ENCODE measurements at places on chromosomes 3 and 15.

- DNase-seq, result no peak
These were observed 24.0 kb downstream of the STX19 start for GRCh38 chr3:94004301-94004910.

DNA sequence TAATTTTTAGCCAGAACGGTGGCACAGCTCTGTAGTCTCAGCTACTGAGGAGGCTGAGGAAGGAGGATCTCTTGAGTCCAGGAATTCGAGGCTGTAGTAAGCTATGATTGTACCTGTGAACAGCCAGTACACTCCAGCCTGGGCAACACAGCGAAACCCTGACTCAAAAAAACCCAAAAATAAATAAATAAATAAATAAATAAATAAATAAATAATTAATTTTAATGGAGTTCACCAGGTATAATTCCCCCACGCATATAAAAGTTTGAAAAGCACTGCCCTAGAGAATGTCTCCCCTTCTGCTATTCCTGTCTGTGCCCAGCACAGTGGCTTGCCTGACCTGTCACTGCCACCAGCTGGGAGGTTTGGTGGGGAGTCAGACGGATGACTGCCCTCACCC is 4.2 kb upstream of the RLBP1 start:
- no peak for DNase-seq

DNA sequence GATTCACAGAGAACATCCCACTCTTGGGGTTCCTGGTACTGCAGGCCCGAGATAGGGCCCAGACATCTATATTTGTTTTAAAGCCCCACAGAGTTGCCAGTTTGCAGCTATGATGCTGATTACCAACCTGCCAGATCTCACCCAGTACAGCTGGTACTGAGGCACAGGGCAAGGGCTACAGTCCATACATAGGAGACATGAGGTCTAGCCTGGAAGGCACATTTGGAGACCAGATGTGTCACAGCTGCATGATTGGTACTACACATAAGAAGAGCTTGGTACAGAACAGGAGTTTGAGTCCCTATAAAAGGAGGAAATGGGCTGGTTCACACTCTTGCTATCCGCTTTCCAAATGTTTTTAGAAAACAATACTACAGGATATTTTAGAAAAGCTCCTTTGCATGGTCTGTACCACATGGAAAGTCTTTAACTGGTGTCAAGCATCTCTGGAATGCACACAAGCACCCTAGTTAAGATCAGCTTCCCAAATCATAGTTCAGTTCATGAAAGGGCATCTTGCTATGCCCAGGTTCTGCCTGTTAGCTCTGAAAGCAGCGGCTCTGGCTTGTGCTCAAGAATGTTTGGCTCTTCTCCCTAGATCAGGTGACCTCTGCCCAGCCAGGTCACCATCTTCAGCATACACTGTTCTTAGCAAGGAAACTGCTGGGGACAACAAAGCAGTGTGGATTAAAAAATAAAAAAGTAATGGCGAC is 20.6 kb downstream of the MTMR14 start:
- DNase-seq, result no peak

GRCh38 chr15:87167055-87167454 is 1087.4 kb downstream of the AGBL1 start:
- no peak for DNase-seq

GRCh38 chr3:62587169-62587568 is 213.8 kb upstream of the FEZF2 start:
- no peak for DNase-seq

GRCh38 chr3:197522183-197522715 is 33.5 kb downstream of the BDH1 start:
- DNase-seq, result no peak

DNA sequence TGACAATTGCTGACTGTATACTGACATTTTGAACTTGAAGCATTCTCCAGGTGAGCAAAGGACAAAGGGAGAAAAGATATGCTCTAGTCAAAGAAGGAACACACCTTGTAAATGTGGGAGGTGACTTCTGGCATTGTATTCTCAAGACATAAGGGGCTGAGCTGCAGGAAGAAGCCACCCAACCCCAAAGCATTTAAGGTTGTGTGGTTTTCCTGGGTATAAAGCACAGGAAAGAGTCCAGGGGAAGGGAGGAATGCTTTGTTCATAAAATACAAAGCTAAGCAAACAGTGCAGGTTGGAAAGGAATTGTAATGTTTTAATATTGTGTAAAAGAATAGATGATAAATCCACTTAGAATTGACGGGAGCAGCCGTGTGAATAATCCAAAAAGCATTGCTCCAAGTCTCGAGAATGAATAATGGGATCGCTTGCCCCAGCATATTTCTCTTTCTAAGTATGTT is 102.4 kb upstream of the LRIG1 start:
- DNase-seq, result no peak

- no peak for DNase-seq
These were observed 36.9 kb downstream of the LRIG1 start for GRCh38 chr3:66463730-66464511.

DNA sequence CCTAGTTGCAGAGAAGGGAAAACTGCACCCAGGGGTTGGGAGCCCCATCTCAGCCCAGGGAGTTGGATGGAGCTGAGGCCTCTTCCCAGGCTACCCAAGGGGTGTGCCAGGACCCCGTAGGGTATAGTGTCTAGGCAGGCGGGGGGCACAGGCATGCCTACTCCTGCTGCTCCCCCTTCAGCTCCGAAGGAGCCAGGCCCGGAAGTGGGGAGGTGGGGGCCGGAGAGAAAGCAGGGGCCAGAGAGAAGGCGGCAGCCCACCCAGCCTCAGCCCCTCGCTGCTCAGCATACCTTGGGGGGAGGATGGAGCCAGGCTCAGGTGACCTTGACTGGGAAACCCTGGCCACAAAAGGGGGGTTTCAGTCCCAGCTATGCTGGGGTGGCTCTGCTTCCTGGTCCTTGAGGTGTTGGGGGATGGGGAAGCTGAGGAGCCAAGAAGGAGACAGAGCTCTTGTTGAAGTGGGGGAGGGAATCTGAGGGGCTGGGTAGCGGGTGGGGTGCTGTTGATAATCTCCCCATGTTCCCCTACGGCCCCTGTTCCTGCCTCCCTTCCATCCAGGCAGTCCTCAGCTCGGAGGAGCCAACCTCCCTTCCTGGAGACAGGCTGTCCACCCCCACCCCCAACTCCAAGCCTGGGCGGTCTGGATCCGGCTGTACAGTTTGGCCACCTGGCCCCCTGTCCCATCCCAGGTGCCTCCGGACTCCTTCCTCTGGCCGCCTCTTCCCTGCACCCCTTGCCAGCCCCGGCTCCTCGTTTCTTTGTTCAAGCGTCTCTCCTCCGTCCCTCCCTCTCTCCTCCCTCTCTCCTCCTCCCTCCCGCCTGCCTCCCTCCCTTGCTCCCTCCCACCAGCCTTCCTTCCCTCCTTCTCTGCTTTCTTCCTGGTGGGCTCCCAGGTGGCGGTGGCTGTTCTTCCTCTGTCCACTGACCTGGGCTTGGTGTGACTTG is 1.7 kb downstream of the SEMA3F start:
- peak; percentile 75 for DNase-seq

GRCh38 chr15:51390241-51390965 is 48.9 kb downstream of the GLDN start:
- DNase-seq, result no peak

GRCh38 chr15:87716422-87716821 is 540.1 kb downstream of the NTRK3 start:
- DNase-seq, result peak; percentile 49

DNA sequence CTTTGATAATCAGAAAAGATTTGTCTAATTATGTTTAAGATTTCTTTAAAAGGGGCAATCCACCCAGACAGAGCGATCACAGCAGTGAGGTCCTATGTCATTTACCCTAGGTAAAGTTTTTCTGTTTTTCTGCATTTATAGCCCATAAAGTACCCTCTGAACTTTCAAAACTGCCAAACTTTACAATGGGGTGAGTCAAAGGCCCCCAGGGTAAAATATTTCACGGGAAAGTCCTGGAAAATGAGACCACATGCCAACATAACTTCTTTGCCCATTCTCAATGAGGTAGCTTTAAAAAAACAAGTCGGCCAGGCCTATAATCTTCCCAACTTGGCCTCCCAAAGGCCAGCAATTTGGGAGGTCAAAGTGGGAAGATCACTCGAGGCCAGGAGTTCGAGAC is 53.0 kb downstream of the SUCLG2 start:
- DNase-seq, result no peak

GRCh38 chr3:100165926-100166550 is 51.7 kb upstream of the FILIP1L start:
- no peak for DNase-seq

- DNase-seq, result no peak
These were observed 21.0 kb downstream of the CCDC33 start for GRCh38 chr15:74257105-74257504.

GRCh38 chr15:80989081-80989517 is 520 bp downstream of the MESD start:
- no peak for DNase-seq

DNA sequence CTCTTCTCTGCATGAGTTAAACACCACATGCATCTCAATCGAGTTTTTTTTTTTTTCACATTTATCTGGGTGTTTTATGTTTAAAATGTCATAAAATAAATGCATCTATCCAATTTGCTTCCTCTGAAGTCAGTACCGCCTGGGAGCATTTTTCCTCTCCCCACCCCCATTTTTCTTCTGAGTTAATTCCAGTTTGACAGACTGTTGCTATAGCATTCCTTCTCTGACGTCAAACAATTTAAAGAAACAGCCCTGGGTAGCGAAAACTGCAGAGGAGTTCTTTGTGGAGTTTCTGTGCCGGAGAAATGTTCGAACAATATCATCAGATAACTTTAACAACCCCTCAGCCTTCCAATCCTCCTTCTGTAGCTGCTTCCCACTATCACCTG is 900 bp upstream of the GNB4 start:
- no peak for DNase-seq

DNA sequence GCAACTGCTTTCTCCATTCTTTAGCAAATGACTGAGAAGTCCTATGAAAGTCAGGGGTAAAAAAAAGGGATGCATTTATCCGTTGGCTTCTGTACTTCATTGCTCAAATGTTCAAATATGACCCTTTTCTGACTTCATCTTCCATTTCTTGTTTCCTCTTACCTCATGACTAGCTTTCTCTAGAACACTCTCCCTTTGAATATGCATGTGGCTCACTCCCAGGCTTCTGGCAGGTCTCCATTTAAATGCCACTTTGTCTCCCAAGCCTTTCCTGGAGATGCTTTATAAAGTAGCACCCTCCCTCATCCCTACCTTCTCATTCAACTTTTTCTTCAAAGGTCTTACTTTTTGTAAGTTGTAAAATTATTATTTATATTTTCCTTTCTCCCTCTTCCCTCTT is 781.8 kb downstream of the NAALADL2 start:
- DNase-seq, result no peak

- DNase-seq, result no peak
These were observed 60.5 kb upstream of the SEC22A start for GRCh38 chr3:123141276-123141675.

DNA sequence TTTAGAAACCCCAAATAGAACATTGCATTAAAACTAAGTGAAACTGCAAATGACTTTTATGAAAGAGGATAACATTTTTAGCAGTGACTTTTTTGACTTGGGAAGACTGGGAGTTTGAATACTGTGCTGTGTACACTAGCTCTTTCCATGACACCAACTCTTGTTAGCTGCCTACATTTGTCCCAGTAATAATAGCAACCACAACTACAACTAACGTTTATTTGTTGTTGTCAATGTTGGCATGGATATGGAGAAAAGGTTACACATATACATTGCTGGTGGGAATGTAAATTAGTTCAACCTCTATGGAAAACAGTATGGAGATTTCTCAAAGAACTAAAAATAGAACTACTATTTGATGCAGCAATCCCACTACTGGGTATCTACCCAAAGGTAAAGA is 329.6 kb upstream of the ADAMTS9 start:
- no peak for DNase-seq

- DNase-seq, result no peak
These were observed 199.9 kb downstream of the FNDC3B start for GRCh38 chr3:172239218-172239790.

GRCh38 chr3:32602206-32602605 is 31.5 kb upstream of the DYNC1LI1 start:
- no peak for DNase-seq

GRCh38 chr15:81189583-81190283 is 6.9 kb upstream of the IL16 start:
- no peak for DNase-seq

GRCh38 chr15:90004252-90004651 is 3.1 kb downstream of the ZNF710 start:
- DNase-seq, result no peak

DNA sequence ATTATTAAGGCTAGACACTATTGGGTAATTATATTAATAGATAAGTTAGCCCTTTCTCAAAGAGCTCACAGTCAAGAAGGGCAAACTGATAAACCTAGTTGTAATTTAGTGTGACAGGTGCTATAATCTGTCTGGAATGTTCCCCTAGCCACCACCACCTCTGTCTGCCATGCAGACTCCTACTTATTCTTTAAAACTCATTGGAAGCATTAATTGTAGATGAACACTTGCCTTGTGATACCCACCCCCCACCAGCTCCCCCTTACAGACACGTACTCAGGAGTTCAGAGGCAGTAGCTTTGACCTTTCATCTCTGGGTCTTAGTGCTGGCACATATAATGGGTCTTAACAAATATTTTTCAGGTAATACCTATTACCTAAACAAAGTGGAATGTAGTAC is 195.9 kb downstream of the TP63 start:
- DNase-seq, result no peak

- no peak for DNase-seq
These were observed 47.0 kb upstream of the TFG start for GRCh38 chr3:100662113-100662823.

DNA sequence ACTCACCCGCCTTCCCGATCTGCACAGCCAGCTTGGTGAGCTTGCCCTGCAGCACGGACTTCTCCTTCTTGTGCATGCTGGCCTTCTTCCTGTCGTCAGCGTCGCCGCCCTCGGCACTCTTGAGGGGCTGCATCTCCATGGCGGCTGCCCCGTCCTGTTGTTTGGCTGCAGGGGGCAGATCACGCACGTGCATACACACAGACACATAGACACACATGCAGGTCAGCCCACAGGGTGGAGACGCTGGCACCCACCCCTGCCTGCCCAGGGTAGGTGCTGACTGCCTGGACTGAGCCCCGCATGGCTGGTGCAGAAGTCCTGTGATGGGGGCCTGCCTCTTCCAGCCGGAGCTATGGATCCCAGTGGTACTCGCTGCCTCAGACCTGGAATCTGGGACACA is 57.3 kb upstream of the SEC13 start:
- DNase-seq, result no peak

DNA sequence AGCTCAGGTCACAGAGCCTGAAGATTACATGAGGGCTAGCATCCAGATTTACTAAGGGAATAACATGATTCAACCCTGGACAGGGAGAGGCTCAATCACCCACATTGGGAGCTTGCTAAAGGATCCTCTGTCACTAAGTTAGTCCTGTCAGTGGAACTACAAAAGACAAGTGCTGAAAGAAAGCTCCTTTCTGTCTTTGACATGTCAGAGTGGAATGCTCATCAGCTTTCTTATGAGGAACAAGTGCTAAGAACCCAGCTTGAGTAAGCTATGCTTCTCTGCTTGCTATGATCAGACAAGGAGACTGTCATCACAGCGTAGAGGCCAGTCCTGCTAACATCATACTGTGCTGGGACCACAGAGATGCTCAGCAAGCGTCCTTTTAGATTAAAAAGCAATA is 74.5 kb downstream of the MB21D2 start:
- no peak for DNase-seq

All from H9 (cell line).